Activated effector memory CD4-positive, alpha-beta T cell treated with Interleukin-2 at 50 U/mL for 16 hours (primary cell): ENCODE measurements at places on chromosomes 1 and 21.

DNA sequence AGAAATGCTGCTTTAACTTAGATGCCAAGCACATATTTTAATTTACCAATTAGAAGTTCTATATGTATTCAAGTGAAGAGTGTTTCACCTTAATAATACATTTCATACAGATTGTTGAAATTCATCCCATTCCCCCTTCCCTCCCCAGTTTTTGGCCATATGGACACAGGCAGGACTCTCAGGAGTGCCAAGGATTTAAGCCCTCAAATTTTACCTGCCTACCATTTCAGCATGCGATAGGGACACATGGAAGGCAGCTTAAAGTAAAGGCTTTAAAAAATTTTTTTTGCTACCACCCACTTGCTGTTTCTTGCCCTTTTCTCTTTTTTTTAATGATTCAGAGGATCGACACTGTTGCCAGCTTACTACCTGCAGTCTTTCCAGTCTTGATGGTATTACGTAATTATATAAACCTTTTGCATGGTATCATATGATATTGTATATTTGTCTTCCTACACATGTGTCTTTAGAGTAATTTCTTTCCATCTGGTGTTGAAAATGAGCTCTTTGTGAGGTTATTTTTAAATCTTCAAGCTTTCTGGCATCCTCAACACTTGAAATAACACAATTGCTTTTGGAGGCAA lies 7.0 kb downstream of the EPB41 start:
- no peak for DNase-seq

DNA sequence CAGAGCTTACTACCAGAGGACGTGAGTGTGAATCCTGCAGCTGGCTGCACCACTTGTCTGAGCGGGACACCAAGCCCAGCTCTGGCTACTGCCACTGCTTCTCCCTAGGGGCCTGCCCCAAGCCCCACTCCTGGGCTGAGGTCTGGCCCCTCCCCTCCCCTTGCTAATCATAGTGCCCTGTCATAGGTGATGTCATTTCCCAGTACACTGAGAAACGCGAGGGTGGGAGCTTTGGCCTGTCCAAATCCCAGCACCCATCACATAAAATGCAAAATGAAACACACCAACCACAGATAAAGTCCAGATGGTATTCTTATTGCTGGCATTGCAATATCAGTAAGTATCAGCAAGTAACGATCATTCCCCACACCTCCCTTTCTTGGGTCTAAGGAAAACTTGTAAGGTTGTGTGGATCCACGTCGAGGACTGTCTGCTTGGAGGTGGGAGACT lies 77.7 kb downstream of the TOMM20 start:
- no peak for DNase-seq

GRCh38 chr1:47823040-47823808 lies 174.0 kb downstream of the TRABD2B start:
- no peak for DNase-seq

DNA sequence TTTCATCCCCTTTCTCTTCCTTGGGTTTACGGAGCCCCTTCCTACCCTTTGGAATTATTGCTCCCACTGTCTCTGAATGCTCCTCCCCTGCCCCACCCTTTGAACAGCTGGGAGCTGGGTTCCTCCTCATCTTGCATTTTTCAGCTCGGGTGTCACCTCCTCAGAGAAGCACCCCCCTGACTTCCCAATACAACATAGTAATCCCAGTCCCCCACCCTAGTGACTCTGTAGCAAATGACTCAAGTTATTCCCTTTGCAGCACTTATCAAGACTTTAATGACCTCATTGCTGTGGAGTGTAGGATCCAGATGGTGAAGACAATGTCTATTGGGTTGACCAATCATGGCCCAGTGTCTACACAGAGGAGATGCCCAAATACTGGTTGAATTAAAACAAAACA lies 8.9 kb upstream of the VWA5B1 start:
- no peak for DNase-seq

- no peak for DNase-seq
These were observed 453.1 kb downstream of the LTN1 start for GRCh38 chr21:28539623-28539988.

- no peak for DNase-seq
These were observed 1.8 kb downstream of the CDC42BPA start for GRCh38 chr1:227316456-227316855.

GRCh38 chr1:204199579-204199978 lies 3.3 kb upstream of the KISS1 start:
- no peak for DNase-seq

DNA sequence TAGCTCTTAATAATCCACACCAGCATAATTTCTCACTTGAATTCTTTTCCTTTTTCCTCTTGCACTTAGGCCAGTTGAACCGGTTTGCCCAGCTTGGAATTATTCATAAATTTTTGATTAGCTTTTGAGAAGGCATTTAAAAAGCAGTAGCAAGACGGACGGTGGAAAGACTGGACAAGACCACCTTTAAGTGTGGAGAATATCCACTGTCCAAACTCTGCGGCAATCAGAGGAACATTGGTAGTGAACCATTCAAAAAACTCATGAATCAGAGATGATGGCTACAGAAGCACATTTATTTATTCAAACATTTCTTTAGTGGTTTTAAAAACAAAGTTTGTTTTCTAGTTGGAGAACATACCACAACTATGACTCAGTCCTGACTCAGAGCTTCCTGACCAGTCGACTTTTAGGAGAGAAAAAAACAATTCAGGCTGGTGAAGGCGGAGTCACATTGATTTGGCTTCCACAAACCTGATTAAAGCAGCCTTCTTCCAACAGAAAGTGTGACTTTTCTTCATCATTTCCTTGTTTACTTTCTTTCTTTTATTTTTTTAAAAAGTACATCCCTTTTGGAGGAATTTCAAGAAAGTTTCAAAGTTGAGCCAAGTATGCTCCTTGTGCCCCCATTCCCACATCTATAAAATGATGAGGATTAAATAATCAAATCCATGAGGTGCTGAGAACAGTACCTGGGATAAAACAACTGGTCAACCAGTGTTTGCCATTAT lies 128.8 kb downstream of the ADSS2 start:
- DNase-seq: peak; percentile 16

- no peak for DNase-seq
These were observed 65.8 kb downstream of the TRABD2B start for GRCh38 chr1:47931395-47931794.

DNA sequence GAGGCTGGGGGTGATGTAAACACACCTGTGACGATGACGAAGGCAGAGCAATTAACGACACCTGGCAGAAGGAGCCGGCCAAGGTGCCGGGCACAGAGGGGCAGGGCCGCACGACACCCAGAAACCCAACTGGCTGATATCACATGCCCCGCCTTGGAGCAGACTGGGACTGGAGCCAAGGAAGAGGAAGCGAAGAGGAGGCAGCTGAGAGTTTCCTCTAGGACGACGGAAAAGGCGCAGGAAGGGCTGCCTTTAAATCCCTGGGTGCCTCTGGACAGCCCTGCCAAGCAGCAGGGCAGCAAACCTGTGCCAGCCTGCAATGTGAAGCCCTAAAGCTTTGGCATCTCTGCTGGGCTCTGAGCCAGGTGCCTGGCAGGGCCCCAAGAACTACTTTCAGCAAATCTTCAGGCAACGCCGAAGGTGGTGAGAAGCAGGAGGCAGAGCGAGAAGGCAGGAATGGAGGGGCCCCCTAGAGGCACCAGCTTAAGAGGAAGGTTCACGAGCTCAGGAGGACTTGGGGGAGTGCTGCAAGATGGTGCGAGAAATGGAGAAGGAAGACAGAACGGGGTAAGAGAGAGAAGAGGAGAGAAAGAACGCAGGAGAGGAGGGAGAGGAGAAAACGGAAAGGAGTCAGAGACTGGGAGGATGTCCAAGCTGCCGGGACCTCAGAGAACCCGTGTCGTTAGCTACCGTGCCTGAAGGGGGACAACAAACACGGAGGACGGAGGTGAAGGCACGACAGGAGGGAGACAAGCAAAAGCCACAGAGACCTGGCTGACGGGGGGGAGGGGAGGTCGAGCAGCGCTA lies 25.3 kb upstream of the PEF1 start:
- DNase-seq: no peak

DNA sequence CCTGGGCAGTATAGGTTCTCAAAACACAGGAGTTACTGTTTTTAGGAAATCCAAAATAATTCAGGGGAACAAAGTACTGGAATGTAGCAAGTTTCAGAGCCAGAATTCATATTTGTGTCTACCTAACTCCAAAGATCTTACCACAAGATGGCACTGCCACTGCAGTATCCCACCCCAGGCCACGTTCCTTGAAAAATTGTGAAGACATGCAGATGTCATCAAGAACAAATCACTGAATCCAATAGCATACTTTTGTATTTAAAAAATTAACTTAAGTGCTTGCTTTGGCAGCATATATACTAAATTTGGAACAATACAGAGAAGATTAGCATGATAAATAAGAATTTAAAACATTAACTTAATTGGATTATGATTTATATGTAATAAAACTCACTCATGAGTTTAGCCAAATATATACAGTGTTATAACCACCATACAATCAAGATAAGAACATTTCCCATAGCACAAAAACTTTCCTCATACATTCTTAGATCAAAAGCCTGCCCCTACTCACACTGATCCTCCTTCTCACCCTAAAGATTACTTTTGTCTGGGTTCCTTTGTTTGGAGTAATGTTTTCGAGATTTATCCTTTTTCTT lies 209.9 kb downstream of the FAF1 start:
- DNase-seq: no peak

DNA sequence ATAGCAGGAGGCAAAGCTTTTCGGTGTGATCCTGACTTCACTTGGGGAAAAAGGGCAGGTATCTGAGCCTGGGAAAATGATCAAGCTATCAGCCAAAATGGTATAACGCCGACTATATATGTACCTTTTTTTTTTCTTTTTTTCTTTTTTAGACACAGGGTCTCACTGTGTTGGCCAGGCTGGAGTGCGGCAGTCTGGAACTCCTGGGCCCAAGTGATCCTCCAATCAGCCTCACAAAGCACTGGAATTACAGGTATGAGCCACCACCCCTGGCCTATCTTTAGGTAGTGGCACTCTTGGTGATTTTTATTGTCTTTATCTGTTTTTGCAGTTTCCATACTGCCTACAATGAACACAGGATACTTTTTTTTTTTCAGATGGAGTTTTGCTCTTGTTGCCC lies 1.3 kb upstream of the ICMT start:
- DNase-seq: no peak

DNA sequence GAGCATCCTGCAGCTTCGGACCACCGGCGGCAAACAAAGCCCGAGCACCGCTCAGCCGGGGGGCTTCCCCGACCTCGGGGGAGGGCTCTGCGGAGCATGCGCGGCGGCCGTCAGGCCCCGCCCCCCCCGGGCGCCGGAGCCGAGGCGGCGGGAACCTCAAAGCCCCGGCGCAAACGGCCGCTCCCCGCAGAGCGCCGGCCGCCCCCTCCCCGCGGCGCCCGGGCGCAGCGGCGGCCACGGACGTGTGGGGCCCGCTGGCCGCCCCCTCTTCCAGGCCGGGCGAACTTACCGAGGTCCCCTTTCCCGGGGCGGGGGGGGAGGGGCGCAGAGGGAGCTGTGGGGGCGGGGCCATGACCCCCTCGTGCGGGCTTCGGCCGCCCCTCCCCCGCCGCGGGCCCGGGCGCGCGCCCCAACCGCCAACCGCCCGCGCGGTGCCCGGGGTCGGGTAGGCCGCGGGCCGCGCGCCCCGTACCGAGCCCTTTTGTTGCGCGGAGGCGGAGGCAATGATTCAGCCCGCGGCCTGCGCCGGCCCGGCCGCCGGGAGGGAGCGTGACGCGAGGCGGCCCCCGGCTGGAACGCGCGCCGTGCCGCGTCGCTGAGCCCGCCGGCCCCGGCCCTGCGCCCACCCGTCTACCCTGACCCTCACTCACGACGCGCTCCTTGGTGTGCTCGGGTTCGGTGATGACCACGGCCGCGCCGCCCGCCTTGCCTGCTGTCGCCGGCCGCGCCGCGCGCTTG lies 1.7 kb downstream of the RCC2 start:
- peak; percentile 47 for DNase-seq

- DNase-seq: no peak
These were observed 4.7 kb downstream of the PRKACB start for GRCh38 chr1:84148758-84149157.

DNA sequence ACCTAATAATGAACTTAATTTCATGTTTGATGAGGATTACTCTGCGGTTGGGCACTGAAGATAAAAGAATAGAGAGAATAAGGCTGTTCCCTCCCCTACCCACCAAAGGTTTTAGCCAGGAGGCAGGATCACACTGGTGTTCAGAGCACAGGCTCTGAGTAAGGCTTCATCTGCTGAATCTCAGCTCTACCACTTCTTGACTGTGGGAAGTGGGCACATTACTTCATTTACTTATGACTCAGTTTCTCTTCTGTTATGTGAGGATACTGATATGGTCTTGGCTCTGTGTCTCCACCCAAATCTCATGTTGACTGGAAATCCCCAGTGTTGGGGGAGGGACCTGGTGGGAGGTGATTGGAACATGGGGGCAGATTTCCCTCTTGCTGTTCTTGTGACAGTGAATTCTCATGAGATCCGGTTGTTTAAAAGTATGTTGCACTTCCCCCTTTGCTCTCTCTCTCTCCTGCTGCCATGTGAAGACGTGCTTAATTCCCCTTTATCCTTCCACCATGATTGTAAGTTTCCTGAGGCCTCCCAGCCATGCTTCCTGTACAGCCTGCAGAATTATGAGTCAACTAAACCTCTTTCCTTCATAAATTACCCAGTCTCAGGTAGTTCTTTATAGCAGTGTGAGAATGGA lies 79.7 kb downstream of the SMYD2 start:
- no peak for DNase-seq

DNA sequence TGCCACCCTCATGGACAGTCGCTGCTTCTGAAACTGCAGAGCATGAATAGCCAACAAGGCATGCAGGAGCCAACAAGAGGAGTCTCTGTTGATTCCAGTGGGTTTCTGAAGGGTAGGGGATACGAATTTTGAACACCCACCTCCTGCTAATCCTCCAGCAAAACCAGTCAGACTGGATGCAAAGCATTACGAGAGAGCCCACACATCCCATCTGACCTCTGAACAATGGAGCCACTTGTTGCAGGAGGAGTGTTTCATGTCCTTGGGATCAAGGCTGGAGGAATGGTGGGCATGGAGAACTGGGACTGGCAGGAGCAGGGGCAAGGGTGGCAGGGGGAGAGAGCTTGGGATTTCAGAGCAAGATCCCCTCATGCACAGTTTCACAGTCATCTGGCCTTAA lies 1.6 kb downstream of the VTCN1 start:
- DNase-seq: no peak

- DNase-seq: no peak
These were observed 14.6 kb downstream of the IKBKE start for GRCh38 chr1:206484901-206485300.

- DNase-seq: no peak
These were observed 6.9 kb upstream of the A3GALT2 start for GRCh38 chr1:33327587-33328325.

DNA sequence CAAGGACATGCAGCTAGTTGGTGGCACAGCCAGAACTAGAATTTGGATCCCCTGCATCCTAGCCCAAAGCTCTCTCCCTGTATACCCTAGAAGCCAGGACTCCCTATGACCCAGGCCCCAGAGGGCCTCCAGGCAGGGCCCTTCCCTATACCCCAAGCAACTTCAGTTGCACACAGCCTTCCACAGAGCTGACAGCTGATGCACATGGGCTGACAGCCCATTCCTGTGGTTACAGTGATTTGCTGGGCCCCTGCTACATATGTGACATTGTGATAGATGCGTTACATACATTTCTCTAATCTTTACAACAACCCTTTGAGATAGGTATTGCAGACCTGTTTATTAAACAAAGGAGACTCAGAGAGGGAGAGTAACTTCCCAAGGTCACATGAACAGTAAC lies 5.8 kb downstream of the ATP1A2 start:
- no peak for DNase-seq
